Nephron progenitor cell (in vitro differentiated cells): ENCODE measurements at places on chromosomes 5 and 9.
A peak's percentile ranks its signal among the peaks of the same experiment; 100 is the strongest.

GRCh38 chr5:38105231-38105570, 153.2 kb upstream of the EGFLAM start:
- H3K27ac ChIP-seq, result no peak overlapping the region
- H3K4me1 ChIP-seq, result peaks cover 40% of the 10 kb centered on the region
- DNase-seq, result no peak
- H3K36me3 ChIP-seq, result no peaks in the 10 kb centered on the region

DNA sequence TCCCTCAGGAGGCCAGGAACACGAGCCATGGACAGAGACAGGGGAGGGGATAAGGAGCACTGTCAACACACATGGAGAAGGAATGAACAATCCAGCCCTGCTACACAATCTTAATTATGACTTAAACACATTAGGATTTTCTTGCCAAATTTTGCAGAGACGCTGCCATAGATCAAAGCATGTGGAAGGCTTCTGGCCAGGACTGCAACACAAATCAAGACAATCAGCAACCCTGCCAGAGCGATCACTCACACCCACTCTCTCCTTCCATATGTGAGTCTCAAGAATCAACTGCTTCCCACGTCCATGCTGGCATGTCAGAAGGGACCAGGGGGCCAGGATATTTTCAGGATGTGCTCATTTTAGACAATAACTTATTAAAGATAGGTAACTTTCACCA, 85.6 kb downstream of the ROR2 start:
- H3K36me3 ChIP-seq, result peaks cover 60% of the 10 kb centered on the region
- peak overlapping the region; percentile 90 for H3K27ac ChIP-seq
- DNase-seq, result no peak
- no peak overlapping the region for H3K4me3 ChIP-seq
- peaks cover 6% of the 10 kb centered on the region for H3K27me3 ChIP-seq

GRCh38 chr5:160071916-160072315, 47.3 kb downstream of the PWWP2A start:
- no peak overlapping the region for H3K4me3 ChIP-seq
- no peaks in the 10 kb centered on the region for H3K4me1 ChIP-seq
- peaks cover 15% of the 10 kb centered on the region for H3K36me3 ChIP-seq

- H3K4me3 ChIP-seq, result peak overlapping the region; percentile 96
- peaks cover 47% of the 10 kb centered on the region for H3K36me3 ChIP-seq
- H3K27me3 ChIP-seq, result peaks cover 3% of the 10 kb centered on the region
- peak overlapping the region; percentile 40 for H3K27ac ChIP-seq
- H3K4me1 ChIP-seq, result peaks cover 32% of the 10 kb centered on the region
- DNase-seq, result no peak
These were observed 1.1 kb downstream of the BAG1 start for GRCh38 chr9:33263131-33264002.

GRCh38 chr9:35651956-35652828, 1.5 kb upstream of the SIT1 start:
- no peak overlapping the region for H3K27ac ChIP-seq
- H3K4me3 ChIP-seq, result no peak overlapping the region
- H3K27me3 ChIP-seq, result peaks cover 12% of the 10 kb centered on the region
- H3K4me1 ChIP-seq, result peaks cover 37% of the 10 kb centered on the region

DNA sequence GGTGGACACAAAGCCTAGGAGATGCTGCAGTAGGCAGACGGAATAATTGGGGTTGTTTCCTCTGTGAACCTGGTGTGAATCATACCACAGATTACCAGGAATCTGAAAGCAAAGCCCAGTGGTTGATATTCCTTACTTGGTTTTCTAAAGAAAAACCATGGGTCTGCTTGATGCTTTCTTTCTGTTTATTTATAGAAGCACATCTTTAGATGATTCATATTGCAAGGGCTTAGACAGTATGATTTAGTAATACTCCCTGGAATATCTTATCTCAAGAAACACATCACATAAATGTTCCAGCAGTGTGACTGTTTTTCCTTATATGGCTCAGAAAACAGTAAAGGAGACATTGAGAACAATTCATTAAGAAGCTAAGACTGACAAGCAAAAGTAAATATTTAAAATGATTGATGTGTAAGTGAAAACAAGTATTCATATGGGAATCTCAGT, 623.3 kb downstream of the RAB3C start:
- no peaks in the 10 kb centered on the region for H3K4me1 ChIP-seq
- H3K27ac ChIP-seq, result no peak overlapping the region
- H3K27me3 ChIP-seq, result no peaks in the 10 kb centered on the region
- no peak for DNase-seq
- peaks cover 11% of the 10 kb centered on the region for H3K36me3 ChIP-seq
- no peak overlapping the region for H3K4me3 ChIP-seq

GRCh38 chr5:53038196-53038847, 49.2 kb downstream of the ITGA2 start:
- H3K4me1 ChIP-seq, result no peaks in the 10 kb centered on the region
- H3K27me3 ChIP-seq, result no peaks in the 10 kb centered on the region
- no peak for DNase-seq
- H3K36me3 ChIP-seq, result no peaks in the 10 kb centered on the region

DNA sequence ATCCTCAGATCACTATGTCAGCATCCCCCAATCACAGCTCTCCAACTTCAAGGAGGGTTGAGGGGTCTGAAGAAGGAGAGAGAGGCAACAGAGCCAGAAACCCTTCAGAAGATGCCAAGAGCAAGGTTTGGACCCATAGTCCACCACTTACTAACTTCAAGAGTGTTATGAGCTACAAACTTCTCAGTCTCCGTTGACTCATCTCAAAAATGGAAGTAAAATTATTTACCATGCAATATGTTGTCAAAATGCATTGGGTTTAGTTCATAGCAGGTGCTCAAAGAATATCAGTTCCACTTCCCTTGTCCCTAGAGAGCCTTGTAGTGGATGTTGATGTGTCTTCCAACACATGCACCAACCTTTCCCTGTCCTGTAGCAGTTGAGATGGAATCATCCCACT, 116.0 kb downstream of the KCNIP1 start:
- no peaks in the 10 kb centered on the region for H3K36me3 ChIP-seq
- no peak overlapping the region for H3K27ac ChIP-seq
- H3K27me3 ChIP-seq, result peaks cover 9% of the 10 kb centered on the region
- H3K4me3 ChIP-seq, result no peak overlapping the region
- no peak for DNase-seq
- H3K4me1 ChIP-seq, result peaks cover 8% of the 10 kb centered on the region

DNA sequence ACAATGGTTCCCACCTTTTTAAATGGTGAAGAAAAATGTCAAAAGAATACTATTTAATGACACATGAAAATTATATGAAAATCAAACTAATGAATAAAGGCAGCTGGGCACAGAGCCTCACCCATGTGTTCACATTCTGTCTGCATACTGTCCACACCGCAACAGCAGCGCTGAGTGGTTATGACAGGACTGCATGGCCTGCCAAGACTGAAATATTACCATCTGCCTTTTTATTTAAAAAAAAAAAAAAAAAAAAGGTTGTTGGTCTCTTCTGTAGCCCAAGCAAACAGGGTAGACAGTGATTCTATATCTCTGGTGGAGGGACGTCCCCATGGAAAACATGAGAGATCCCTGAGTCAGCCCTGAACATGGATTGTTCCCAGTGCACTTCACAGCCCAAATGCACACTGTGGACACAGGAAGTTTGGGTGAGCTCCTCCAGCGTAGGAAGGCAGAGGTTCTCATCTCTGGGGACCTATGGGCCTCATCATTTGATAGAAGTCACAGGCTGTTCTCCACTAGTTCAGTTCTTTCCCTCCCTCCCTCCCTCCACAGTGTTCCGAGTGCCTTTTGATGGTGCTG, 44.9 kb upstream of the SHC3 start:
- H3K4me3 ChIP-seq, result no peak overlapping the region
- peaks cover 14% of the 10 kb centered on the region for H3K27me3 ChIP-seq
- no peaks in the 10 kb centered on the region for H3K36me3 ChIP-seq
- H3K4me1 ChIP-seq, result peaks cover 13% of the 10 kb centered on the region
- no peak overlapping the region for H3K27ac ChIP-seq
